NCI-H1436 (cell line): ENCODE measurements at places on chromosomes 7 and 10.

- no peak for DNase-seq
Observed at GRCh38 chr7:86407291-86407690, 236.4 kb upstream of the GRM3 start.

DNA sequence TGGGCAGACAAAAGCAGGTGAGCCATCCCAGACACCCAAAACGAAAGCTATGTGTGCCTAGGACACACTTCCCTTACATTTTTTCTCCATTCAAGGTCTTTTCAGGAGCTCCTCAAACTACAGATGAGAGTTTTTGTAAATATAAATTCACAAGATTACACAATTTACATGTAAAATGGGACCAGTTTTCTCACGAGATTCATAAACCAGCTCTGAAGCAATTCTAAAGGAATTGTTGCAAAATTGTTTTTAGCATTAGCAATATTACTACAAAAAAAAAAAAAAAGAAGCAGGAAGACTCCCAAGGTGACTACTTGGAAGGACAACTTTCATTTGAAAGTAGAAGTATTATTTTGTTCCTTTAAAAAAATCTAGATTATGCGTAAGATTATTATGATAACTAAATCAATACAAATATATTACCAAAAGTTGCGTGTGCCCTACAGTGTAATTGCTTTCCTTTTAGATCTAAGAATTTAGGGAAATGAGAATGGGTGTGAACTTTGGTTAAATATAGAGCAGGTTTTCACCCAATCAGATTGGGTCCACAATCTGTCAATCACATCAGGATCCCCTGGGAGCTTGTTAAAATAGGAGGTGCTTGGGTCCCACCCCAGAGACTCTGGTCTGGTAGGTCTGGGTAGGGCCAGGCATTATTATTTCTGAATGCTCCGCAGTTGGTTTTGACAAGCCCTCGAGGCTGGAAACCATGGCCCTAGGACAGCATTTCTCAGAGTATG lies 72.2 kb downstream of the TBXAS1 start:
- DNase-seq, result no peak

DNA sequence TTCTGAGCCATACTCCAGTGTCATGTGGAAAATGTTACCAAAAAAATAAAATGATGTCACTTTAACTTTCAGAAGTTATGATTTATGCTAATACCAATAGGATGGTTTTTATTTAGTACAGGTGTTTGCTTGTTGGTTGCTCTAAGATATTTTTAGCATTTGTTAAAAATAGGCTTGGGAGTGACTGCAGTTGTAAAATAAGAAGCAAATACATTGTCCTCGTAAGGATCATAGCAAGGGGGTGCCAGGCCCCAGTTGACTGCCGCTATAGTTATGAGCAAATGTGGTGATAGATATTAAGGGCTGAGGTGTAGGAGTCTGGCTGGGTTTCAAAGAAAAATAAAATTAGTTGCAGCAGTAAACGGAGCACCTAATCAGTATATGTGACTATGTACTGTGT lies 354.4 kb upstream of the BMPER start:
- no peak for DNase-seq

DNA sequence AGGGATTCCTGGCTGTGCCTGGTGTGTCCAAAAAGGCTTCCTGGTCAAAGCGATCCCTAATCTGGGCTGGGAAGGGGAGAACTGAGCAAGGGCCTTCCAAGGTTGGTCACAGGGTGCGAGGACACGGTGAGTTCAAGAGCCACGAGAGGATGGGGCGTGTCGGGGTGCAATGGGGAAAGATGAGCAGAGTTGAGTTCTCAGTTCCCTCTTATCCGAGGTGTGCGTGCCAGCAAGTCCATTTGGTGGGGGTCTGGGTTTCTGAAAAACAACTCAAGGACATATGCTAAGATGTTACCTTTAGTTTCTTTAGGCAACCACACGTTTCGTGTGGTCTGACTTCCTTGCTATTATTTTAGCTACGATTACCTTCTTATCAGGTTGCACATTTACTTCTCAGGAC lies 1.3 kb downstream of the ZNF775 start:
- DNase-seq, result no peak

DNA sequence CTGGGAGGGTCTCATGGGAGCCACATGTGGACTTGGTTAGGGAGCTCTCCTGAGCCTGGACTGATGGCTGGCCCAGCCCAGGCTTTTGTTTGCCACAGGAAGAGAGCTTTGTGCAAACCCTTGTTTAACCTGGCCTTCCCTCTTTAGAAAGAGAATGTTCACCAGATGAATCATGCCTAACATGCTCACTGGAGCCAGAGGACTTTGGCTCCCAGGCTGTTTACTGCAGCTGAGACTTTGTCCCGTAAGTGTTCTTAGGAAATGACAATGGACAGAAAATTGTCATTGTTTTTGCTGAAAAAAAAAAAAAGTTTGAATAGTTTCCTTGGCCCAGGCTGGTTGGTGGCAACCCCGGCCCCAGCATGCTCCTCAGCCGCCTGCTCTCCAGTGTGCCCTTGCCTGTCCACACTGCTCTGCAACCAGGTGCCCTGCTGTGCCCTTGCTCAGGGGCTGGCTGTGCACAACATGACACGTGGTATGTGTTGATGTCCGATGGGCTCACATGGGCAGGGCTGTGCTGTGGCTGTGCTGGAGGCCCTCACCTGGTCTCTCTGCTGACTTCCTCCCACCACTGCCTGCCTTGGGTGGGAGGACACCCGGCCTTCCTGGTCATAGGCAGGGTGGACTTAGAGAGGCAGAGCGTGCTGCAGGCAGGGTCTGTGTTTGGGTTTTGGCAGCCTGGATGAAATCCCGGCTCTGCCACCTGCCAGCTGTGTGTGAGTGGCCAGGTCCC lies 215.3 kb upstream of the ZNF32 start:
- DNase-seq, result no peak

DNA sequence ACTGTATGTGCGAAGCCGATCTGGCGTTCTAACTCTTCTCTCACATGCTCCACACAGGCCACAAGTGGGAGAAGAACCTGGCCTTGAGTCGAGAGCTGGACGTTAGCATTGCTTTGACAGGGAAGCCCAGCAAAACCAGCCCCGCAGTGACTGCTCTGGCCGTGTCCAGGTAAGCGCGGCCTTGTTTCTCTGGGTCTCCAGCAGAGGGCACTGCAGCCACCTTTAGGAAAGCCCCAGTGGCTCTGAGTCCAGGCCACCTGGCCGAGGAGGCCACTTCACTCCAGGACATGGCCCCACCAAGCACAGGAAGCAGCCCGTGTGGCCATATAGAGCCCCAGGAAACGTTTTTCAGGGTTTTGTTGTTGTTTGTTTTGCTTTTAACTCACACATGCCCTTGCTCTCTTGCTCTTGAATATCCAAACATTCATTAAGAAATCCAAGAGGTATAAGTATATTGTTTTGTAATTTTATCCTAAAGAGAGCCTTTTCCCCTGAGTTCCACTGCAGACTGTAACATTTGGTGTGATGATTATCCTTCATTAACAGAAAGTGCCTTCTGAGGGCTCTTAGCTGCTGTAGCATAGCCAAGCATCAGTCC lies 41.8 kb upstream of the LRRC18 start:
- peak; percentile 0 for DNase-seq

- DNase-seq, result no peak
Observed at GRCh38 chr7:149355390-149356048, 93.5 kb downstream of the ZNF783 start.

GRCh38 chr7:21338728-21339164 lies 89.1 kb upstream of the SP4 start:
- DNase-seq, result no peak

- DNase-seq, result peak; percentile 60
Observed at GRCh38 chr10:123257904-123258456, 103.8 kb downstream of the BUB3 start.

GRCh38 chr10:85624511-85624910 lies 742.1 kb downstream of the GRID1 start:
- no peak for DNase-seq

GRCh38 chr7:22680482-22680911 lies 46.5 kb upstream of the IL6 start:
- DNase-seq, result no peak

DNA sequence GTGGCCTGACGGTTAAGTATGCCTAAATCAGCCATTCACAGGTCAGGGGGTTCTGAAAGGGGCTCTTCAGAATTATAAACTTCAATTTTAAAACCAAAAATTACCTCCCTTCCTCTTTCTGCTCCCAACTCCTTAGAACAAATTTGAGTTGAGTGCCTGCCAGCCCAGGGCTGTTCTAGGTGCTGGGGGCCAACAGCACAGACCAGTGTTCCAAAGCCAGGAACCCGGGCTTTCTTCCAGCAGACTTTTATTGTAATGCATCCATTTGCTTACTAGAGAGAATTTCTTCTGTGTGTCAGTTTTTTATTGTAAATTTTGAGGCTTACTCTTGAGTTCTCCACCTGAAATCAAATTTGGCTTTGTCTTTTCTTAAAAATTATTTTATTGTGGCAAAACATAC lies 238.5 kb downstream of the CACNB2 start:
- no peak for DNase-seq

DNA sequence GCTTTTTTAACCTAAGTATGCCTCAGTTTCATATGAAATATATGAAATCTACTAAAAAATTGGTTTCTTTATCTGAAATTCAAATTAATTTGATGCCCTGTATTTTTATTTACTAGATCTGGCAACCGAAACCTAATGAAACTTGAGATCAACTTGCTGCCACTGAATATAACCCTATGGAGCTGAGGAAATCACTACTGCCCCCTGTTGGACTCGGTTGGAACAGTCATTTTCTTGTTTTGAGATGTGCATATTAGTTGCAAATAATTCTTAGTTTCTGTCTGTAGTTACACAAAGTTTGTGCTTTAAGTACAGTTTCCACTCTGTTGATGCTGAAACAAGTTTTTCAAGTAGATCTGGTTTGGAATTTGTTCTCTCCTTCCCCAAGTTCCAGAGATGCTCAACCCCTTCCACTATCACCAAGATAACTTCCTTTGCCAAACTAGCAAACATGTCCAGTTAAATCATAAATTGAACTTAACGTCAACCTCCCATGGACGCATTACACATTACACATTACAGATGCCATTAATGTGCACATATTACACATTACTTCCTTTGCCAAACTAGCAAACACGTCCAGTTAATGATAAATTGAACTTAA lies 22.2 kb upstream of the EXOC4 start:
- DNase-seq, result peak; percentile 22

DNA sequence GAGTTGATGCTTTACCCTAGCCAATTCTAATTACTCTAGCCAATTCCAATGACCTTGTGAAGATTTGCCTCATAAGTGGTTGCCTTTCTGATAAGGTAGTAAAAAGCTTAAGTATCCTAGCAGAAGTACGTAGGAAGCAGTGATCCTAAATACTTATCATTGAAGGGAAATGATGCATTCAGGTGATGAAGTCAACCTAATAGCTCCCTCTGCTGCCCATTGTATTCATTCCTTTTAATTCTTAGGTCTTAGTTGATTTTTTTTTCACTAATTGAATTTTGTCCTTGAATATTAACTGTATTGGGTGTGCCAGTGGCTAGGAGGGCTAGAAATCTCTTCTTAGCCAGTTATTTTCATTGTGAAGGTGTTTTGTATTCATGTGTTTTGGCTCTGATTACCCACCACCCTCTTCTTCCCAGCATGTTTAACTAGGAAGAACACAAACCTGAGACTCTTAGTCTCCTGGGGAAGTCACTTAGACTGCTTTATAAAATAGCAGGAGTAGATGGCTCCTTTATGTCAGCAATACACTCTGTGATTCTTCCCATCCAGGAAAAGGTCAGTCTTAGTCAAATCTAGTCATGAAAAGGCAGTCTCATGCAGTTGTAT lies 46.3 kb downstream of the PLEKHA8 start:
- peak; percentile 7 for DNase-seq
